ENCODE measurements at places on chromosomes 16 and 17. TPM values are rescaled to one million over a fixed set of nuclear protein-coding genes. Genes with fewer than 3 reads are reported as not detected.

RNU2-1 gene
- not detected for total RNA-seq

PCGF2 gene
- 13.1 TPM for total RNA-seq

PPP1R27 gene
- not detected for total RNA-seq

SECTM1 gene
- 79.6 TPM for total RNA-seq

UBALD1 gene
- 29.2 TPM for total RNA-seq

HS3ST4 gene
- 0.60 TPM for total RNA-seq

EVPLL gene
- total RNA-seq: not detected

SLC46A1 gene
- total RNA-seq: 27.6 TPM

CDH13 gene
- 1.1 TPM for total RNA-seq

DRC7 gene
- total RNA-seq: not detected

- no peak for DNase-seq
Measured at GRCh38 chr16:82788225-82788624, 161.5 kb downstream of the CDH13 start.

DNA sequence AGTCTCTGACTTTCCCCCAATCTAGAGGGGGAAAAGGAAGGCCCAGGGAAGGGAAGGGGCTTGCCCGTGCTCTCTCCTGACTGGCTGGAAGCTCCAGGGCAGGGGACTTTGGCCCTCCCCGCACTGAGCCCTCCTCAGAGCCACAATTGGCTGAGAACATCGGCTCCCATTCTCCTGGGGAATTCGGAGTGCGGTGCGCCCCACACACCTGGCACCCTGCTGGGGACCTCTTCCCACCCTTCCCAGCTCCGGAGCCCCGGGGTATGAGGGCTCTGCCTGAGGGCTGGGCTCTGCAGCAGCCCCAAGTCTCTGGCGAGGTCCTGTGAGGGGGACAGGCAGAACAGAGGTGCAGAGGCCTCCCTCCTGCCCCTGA, 36.0 kb downstream of the PIMREG start:
- DNase-seq: no peak

DNA sequence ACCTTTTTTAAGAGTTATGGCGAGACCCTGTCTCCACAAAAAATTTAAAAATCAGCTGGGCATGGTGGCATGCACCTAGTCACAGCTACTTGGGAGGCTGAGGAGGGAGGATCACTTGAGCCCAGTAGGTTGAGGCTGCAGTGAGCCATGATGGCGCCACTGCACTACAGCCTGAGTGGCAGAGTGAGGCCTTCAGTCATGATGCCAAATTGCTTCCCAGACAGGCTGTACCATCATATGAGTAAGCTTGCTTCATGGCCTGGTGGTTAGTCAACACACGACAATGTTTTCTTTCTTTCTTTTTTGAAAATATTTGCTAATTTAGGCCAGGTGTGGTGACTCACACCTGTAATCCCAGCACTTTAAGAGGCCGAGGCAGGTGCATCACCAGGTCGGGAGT, 12.5 kb downstream of the NTAN1 start:
- no peak for DNase-seq

DNA sequence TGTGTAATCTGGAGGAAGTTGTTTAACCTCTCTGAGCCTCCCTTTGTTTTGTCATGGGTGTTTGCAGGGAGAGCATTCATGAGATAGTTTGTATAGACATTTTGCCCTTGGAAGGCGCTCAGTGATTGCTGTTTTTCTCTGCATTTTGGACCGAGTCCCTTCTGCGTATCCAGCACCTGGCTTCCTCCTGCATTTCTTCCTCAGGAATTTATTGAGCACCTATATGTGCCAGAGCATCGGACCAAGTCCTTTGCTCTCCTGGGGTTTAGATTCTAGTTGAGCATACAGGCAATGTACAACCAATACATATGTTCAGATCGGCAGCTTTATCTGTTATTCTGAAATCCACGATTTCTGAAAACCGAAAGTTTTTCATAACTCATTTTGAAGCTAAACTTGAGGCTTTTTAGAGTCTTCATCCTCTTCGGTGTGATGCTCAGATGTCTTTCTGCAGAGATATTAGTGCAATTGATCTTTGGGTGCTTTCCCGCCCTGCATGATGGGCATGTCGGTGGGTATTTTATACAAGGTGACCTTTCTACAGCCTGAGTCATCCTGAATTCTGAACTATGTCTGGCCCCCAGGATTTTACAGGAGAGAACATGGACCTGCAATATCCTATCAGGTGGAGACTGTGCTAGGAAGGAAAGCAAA, 4.1 kb downstream of the IL4R start:
- no peak for DNase-seq

DNA sequence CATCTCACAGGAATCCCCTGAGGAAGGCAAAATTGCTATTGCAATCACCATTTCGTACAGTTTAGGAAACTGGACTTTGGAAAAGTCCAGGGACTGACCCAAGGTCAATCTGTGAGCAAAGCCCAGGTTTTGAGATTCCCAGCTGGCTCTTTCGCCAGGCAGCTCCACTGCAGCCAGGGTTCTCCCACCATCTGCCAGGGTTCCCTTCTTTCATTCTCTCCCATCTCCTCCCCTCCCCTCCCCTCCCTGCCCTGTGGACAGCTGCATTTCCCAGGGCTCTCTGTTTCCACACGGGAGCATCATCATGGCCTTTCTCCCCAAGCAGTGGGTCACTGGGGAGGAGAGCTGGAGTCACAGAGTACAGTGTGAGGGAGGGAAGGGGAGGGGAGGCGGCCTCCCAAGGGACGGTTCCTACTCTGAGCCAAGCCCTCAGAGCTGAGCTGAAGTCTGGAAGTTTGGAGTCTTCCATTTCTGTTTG, 11.9 kb upstream of the GSDMA start:
- no peak for DNase-seq

DNA sequence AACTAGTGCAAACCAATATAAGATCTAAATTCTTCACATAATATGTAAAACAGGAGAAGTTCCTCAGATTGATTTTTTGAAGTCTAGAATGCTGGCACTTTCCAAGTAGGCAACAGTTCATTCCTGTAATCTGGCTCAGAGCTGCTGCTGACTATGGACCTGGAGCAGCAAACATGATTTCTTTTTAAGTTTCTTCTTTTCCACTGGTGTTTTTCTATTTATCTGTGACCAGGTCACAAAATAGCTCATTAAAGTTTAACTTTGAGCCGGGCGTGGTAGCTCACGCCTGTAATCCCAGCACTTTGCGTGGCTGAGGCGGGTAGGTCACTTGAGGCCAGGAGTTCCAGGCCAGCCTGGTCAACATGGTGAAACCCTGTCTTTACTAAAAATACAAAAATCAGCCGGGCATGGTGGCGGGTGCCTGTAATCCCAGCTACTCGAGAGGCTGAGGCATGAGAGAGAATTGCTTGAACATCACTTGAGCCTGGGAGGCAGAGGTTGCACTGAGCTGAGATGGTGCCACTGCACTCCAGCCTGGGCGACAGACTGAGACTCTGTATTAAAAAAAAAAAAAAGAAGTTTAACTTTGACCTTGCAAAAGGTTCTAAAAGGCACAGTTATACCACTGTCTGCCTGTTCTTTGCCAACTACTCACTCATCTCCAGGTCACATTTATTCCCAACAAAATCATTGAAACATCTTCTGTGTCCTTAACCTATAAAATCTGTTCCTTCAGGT, 29.4 kb upstream of the SLC13A2 start:
- DNase-seq: no peak

GRCh38 chr16:12453832-12454231, 349.9 kb downstream of the CPPED1 start:
- no peak for DNase-seq

- no peak for DNase-seq
Measured at GRCh38 chr17:29061036-29061435, 18.1 kb downstream of the PIPOX start.

DNA sequence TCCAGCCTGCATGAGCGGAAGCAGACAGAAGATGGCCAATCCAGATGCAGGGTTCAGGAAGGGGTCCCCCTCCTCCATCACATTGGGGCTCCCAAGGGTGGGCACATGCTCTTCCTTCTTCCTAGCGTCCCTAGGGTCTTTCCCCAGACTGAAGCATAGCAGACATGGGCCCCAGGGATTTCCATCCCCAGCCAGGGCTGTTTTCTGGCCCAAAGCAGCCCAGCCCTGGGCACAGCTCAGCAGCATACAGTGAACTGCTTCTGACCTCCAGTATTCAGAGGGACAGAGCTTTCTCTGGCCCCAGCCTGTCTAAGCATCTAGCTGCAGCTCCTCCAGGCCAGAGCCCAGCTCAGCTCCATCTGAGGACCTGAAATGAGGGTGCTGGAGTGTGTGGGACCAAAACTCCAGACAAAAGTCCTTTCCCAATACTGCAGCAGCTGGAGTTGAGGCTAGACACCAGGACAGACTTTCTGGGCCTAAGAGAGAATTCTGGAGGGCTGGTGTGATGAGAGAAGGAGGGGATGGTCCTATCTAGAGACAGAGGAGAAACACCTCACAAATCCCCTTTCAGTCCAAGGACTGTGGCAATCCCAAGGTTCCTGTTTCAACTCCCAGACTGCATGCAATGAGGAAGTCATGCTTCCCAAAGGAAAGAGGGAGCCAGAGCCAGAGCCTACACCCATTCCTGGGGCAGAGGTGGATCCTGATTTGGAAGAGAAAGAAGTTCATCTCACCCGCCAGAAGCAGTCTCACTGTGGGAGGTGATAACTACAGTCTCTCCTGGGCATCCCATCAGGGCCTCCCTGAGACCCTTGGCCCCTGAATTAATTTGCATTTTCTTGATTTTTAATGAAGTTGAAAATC, 4.5 kb upstream of the FOXN1 start:
- DNase-seq: no peak

GRCh38 chr17:10758062-10758461, 28.2 kb upstream of the TMEM220 start:
- no peak for DNase-seq

- no peak for DNase-seq
Measured at GRCh38 chr17:76123749-76124581, 17.1 kb downstream of the FOXJ1 start.

GRCh38 chr17:1627982-1628855, at the start of gene SLC43A2:
Gene SLC43A2, minus strand, starts transcription at chr17:1628834. Its CDS starts 960 bp downstream, at chr17:1627874.
- peak; percentile 97 for DNase-seq

- no peak for DNase-seq
Measured at GRCh38 chr16:4745274-4745569, 10.9 kb downstream of the DNAAF8 start.

DNA sequence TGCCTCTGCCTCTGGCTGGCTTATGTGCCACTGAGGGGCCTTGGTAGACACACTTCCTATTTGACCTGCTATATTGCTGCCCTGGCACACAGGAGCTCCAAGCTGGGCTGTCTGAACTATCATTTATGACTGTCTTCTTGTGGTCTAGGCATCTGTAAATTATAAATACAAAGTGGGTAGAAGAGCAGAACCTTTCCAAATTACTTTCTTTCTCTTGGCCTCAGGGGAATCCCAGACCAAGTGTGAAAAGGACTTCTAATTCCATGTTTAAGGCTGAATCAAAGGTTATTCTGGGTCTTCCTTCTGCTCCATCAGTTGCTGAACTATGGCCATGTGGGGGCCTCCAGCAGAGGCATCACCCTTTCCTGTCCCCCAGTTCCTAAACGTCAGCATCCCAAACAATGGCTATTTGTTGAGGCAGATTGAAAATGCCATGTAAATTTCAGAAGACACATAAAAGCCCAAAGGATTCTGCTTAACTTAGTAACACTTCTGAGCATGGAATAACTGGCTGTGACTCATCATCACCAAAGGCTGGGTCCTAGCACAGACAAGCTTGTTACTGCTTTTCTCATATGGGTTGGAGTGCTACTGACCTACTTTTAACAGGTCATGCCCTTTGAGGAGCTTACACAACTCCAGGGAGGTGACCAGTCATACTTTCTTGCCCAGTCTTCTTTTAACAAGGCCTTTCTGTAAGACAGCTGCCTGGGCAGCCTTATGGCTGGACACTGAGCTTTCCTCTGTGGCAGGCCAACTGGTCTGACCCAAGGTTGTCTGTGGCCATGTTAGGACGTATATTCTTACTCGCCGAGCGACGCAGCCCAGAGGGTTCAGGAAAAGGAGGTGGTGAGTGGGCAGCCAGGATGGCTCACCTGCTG, 154.8 kb downstream of the VPS53 start:
- no peak for DNase-seq

DNA sequence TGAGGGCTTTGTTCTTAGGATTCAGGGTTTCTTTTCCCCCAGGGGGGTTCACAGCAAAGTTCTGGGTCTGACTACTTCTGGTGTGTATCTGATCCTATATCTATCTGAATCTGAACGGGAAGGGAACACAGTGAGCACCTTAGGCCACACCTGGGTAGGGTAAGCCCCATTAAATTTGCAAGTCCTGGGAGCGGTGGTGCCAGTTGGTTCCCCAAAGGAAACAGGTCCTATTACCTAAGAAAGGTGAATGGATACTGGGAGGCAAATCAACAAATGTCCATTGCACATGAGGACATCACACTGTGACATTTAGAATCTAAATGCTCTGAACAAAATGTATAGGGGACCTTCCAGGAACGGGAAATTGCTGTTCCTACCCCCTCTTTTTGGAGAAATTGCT, 54.6 kb downstream of the BMERB1 start:
- no peak for DNase-seq

DNA sequence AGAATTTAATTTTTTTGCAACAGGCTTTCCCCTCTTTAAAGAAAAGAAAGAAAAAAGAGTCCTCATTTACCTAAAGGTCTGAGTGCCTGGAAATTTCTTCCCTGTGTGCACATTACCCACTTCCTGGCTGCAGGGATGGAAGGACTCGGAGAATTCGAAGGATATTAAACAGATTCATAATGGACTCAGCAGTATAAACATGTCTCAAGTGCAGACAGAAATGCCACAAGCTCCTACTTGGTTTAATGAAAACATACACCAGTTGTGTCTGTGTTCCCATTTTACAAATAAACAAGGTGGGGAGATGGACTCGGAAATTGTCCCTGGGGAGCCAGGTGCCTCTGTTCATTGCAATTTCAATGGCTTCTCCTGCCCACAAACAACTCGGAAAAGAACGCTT, 47.2 kb downstream of the MEOX1 start:
- no peak for DNase-seq

DNA sequence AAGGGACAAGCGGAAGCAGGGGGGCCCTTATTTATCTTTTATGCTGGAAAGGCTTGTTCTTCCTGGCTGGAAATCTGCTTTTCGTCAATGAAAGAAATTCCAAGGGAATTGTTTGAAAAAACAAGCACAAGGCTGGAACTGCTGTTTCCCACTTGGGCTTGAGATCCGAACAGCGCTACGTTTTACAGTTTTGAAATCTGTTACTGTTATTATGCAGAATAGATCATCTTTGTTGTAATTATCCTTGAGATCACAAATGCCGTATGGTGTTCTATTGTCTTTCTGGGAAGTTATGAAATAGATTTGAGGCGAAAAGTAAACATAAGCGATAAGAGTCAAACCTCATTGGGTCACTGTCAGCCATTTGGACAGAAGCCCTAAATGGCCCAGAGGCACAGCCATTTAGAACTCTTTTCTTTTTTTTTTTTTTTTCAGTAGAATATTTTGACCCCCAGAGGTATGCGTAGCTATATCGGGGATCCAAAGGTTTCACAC, 223.3 kb downstream of the IRX3 start:
- no peak for DNase-seq

GRCh38 chr17:45435481-45435880, 2.8 kb upstream of the ARHGAP27 start:
- DNase-seq: peak; percentile 71

- DNase-seq: no peak
Measured at GRCh38 chr16:47507701-47508100, 46.6 kb downstream of the PHKB start.

- no peak for DNase-seq
Measured at GRCh38 chr16:58409316-58409973, 17.2 kb downstream of the GINS3 start.

GRCh38 chr16:11681556-11681955, 13.3 kb downstream of the SNN start:
- peak; percentile 82 for DNase-seq

GRCh38 chr16:22813223-22813947, 577 bp upstream of the HS3ST2 start:
- no peak for DNase-seq

GRCh38 chr16:54812229-54812628, 118.4 kb upstream of the IRX5 start:
- DNase-seq: no peak

GRCh38 chr17:74525781-74526288, 5.4 kb downstream of the CD300LB start:
- DNase-seq: no peak

All from spleen (tissue), 13 donors.